ENCODE measurements at places on chromosomes 11 and 22.
A peak's percentile ranks its signal among the peaks of the same experiment; 100 is the strongest.

DNA sequence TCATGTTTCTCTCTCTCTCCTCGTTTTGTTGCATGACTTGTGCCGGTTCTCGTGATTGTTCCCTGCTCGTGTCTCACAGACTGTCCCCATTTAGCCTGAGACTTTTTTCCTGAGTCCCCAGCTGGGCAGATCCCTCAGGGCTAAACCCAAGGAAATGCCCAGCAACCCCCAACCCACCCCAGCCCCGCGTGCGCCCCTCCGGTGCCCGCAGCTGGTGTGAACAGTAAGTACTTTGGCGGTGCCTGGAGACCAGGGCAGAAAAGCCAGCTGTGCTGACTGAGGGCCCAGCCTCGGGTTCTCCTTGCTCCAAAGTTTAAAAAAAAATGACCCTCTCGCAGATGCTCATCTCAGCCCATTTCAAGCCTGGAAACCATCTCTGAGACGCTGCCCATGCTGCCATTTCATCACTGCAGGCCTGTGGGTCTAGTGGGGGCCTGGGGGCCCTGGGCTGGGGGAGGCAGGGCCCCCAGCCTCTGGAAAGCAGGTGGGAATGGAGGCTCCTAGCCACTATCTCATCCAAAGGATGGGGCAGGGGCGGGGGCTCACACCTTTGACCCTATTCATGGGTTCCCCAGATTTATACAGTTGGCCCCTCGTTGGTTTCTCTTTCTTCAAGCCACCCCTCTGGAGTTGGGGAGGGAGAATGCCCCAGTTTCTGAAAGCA lies 41.8 kb downstream of the KCNC1 start:
- no peak for DNase-seq

DNA sequence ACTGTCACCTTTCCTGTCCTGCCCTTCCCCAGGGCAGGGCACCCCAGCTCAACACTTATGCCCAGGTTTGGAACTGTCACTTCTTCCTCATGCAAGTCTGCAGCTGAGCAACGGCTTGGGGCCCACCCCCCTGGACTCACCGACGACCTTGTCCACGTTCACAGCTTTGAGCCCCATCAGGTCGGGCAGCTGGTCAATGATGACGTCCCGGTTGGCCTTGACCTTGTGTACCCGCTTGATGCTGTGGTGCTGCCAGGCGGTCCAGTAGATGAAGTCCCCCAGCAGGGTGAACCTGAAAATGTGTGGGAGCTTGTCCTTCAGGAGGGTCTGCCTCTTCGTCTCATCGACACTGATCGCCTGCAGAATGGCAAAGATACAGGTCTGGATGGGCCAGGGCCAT lies 135.0 kb downstream of the CRYBB2 start:
- DNase-seq, result no peak

GRCh38 chr11:125123947-125124617 lies 12.7 kb upstream of the TMEM218 start:
- DNase-seq, result no peak

- no peak for DNase-seq
Measured at GRCh38 chr11:120816176-120816575, 207.7 kb upstream of the TBCEL start.

DNA sequence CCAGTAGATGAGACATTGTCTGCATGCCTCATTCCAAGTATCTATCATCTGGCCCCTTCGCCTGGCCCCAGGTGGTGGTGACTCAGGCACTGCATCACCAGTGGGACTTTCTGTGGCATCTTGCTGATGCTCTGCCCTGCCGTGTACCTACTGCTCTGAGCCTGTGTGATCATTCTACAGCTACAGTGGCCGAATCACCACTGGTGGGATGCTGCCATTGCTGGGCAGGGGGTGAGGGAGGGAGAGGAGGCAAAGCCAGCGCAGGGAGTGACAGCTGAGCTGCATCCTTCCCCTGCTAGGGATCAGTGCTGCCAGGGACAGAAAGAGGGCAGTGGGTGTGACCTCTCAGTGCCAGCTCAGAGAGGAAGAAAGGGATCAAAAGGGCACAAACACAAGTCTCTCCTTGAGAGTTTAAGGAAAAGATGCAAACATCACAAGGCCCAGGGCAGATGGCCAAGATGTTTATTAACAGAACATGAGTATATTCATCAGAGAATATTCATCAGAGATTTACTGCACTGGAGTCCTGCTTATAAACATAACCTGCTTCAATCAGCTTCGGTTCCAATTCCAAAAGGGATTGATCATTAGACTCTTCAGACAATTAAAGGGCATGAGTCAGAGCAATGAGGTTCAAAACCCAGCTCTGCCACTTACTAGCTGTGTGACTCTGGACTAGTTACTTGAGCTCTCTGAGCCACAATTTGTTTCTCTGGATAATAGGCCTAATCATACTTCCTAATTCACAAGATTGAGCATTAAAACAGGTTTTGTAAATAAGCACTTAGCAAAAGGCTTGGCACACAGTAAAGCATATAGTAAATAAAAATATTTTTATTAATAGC lies 109.8 kb downstream of the NAT10 start:
- peak; percentile 94 for DNase-seq

GRCh38 chr22:31474743-31475142 lies 14.9 kb downstream of the EIF4ENIF1 start:
- no peak for DNase-seq

DNA sequence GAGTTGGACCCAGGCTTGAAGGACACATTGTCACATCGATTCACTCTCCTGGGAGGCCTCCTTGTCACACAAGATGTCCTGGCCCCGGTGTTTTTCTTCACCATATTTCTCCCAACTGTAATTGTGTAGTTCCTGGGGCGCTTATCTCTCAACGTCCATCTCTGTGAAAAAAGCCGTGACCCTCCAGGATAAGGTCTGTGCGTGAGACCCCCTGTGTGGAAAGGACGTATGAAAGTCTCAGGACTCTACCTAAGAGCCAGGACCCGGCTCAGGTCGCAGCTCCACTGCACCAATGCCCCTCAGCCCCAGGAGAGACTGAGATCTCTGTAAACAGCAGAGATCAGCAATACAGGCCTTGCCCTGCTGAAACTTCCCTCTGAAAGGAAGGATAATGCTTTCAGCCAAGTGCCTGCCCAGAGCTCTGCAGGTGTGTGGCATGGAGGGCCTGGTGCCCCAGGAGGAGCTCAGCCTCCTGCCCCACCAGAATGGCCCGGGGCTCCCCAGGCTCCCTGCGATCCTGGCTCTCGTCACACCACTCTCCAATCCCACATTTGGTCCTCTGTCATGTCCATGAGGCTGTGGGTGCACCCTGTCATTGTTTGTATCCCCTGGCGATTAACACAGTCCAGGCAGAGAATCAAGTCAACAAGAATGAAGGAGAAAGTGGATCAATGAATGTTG lies 119.2 kb upstream of the TMEM45B start:
- DNase-seq, result no peak

GRCh38 chr11:118635642-118636041 lies 28.2 kb downstream of the PHLDB1 start:
- no peak for DNase-seq

DNA sequence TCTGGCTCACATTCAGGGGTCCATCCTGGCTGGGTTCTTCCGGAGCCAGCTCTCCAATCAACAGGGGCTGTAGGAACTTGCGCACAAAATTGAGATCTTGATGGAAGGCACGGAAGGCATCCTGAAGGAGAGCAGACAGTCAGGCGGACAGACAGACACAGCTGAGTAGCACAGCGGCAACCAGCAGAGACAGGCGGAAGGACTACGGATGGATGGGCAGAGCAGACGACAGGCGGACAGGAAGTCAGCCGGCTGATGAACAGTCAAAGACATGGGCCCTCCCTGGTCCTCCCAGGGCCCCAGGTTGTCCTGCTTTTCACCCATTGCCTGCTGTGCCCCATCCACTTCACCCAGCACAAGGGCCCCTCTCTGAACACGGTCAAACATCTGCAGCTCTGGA lies 11.3 kb downstream of the FADS3 start:
- DNase-seq, result no peak

DNA sequence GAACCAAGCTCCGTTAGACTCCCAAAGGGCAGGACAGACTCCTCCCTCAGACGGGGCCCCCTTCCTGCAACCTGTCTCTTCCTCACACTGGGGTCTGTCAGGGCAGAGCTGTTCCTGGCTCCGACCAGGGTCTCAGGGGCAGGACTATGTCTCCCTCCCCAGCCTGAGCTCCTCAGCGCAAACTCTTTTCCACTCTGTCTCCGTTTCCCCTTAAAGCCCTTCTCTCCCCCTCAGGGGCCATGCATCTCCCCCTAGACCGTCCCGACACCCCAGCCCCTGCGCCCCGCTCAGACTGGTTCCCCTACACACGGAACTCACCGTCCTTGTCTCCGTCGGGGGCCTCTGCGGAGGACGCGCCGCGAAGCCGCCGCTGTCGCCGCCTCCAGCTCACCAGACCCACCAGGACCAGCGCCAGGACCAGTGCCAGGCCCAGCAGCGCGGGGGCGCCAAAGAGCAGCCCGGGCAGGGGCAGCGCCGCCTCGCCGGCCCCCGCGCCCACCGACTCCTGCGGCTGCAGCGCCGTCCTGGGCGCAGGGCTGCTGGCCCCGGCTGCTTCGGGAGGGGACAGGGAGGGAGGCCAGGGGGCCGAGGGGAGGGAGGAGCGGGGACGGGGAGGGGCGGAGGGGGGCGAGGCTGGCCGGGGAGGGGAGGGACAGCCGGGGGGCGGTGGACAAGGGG lies 684 bp downstream of the TNFRSF13C start:
- no peak for DNase-seq

- no peak for DNase-seq
Measured at GRCh38 chr22:37260901-37261336, 16.9 kb upstream of the RAC2 start.

DNA sequence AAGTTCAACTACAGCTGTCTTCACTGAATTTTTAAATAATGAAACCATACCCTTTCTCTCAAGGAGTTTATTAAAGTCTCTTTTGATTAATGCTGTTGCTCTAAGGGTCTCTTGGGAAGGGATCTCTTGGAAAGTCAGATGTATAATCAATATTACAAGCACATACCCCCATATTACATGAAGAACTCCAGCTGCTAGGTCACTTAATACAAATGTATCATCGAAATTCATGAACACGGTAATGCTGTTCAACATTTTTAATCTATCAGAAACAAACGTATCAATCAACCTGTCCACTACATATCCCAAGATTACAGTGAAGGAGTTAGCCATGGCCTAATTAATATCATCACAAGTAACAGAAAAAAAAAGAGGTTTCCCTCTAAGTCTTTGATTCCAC lies 383.2 kb upstream of the ARHGAP42 start:
- DNase-seq, result no peak

DNA sequence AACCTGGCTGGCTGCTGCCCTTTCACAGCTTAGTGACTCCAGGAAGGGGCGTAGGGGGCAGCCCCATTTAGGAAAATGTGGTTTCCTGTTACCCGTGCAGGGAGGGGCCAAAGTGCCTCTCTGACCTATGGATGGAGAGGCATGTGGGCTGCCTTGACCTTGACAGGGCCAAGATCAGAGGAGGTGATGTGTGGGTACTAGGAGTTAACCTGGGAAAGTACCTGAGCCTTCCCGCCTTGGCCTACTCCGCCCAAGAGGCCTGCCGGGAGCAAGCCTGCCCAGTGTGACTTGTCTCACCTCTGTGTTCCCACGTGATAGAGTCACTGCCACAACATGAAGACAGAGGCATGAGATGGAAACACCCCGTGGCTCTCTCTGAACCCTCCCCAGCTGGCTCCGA lies 33.4 kb downstream of the GRAMD4 start:
- DNase-seq, result no peak

- no peak for DNase-seq
Measured at GRCh38 chr11:36447514-36447913, 62.6 kb downstream of the TRAF6 start.

- no peak for DNase-seq
Measured at GRCh38 chr11:37107415-37107814, 509.4 kb upstream of the RAG2 start.

DNA sequence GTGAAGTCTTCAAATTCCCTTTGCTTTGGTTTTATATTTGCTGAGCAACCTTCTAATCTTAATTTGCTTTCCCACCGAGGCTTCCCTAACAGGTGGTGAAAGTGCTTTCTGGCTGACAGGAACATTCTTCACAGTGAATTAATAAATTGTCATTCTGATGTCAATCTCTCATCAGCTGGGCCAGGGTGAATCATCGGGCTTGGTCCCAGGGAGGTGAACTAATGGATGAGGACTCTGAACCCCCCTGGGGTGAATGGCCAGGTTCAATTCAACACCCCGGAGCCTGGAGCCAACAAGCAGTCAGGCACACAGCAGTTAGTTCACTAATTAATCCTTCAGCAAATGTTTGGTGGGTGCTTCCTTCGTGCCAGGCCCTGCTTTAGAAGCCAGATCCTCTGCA lies 155.4 kb upstream of the PDGFD start:
- DNase-seq, result no peak

DNA sequence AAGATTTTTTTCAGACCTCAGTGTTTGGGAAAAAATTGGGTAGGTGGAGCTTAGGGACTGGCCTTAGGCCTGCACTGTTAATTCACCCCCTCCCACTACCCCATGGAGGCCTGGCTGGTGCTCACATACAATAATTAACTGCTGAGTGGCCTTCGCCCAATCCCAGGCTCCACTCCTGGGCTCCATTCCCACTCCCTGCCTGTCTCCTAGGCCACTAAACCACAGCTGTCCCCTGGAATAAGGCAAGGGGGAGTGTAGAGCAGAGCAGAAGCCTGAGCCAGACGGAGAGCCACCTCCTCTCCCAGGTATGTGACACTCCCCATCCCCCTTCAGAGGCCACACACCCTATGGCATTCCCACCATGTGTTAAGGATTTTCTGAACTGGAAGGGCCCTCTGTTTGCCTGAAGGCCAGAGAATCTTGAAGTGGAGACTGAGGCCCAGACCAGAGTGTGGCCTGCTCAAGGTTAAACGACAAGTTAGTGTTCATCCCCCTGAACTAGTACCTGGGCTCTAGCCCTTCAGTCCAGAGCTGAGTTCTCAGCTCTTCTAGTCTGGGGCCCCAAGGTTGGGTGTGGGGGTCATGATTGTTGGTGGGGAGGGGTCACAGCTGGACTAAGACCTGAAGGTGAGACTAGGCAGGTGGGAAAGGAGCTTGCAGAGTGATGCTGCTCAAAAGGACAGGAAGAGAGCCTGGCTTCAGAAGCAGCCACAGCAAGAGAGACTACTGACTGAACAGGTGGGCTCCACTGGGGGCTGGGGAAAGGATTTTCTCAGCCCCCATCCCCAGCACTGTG lies 2.3 kb upstream of the FOLR1 start:
- no peak for DNase-seq

DNA sequence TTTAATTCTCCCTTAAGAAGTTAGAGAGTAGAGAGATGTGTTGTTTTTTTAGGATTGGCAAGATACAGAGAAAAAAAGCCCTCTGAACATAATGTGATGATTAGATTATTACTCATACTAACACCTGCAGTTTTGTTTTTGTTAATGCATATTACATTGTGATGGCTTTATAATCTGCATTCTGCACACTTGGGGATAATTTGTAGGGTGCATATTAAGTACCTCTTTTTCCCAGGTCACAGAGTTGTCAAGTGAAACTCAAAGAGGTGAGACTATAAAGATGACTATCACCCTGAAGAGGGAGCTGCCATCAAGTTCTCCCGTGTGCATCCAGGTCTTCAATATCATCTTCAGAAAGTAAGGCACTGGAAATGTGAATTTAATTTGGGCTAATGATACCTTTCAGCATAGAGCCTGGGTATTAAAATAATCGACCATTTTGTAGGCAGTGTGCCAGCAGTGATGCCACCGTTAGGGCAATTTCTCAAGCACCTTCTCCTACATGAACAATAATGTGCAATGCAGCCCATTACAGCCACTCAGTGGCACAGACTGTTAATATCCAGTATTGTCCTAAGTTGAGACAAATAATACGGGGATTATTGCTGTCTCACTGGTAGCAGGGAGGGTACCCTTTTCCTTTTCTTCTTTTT lies 16.2 kb downstream of the PIWIL4 start:
- no peak for DNase-seq

Measured in Panc1 (cell line).